Mesothelial cell of epicardium (in vitro differentiated cells): ENCODE measurements at places on chromosomes 2 and 18. TPM values are rescaled to one million over a fixed set of nuclear protein-coding genes. Genes with fewer than 3 reads are reported as not detected.

The IL1B gene
- 1.3 to 1.7 TPM (median 1.4 TPM) in 3 replicates for total RNA-seq

DNA sequence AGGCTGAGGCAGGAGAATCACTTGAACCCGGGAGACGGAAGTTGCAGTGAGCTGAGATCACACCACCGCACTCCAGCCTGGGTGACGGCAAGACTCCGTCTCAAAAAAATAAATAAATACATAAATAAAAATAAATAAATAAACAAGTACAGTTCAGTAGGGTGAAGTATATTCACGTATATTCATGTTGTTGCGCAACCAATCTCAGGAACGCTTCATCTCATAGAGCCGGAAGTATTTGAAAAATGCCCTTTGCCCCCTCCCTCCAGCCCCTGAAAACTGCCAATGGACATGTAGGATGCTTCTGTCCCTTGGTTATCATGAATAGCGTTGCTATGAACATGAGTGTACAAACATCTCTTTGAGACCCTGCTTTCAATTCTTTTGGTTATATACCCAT is 132.0 kb downstream of the DTNB start:
- DNase-seq: no peak
- no peaks in the 10 kb centered on the region for H3K27me3 ChIP-seq
- H3K4me3 ChIP-seq: no peak overlapping the region

- H3K36me3 ChIP-seq: no peaks in the 10 kb centered on the region
- no peaks in the 10 kb centered on the region for H3K27me3 ChIP-seq
- H3K4me1 ChIP-seq: peaks cover 2% of the 10 kb centered on the region
- H3K4me3 ChIP-seq: no peak overlapping the region
Observed at GRCh38 chr2:195413944-195414343, 243.1 kb upstream of the SLC39A10 start.

The PLB1 gene
- total RNA-seq: 1.1 to 2.2 TPM (median 1.2 TPM) in 3 replicates

GRCh38 chr2:57669570-57669969 is 377.0 kb upstream of the VRK2 start:
- no peaks in the 10 kb centered on the region for H3K4me1 ChIP-seq
- DNase-seq: no peak
- no peak overlapping the region for H3K27ac ChIP-seq
- H3K27me3 ChIP-seq: no peaks in the 10 kb centered on the region

DNA sequence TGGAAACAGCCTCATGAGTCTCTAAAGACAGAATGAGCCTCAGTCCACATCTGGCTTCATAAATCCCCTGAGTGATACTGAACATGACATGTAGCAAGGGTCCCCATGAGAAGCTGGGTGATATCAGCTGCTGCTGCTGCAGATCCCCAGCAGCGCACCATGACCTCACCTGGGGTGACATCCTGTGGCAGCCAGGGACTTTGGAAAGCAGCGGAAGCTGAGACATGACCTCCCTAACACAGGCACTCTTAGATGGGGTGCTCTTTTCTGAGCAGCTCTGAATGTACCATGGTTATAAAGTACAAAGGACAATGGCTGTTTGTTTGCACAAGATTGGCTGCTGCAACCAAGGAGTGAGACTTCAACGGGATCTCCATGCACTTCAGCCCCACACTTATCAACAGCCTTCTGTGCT is 74.7 kb upstream of the TMEM200C start:
- H3K27ac ChIP-seq: no peak overlapping the region
- H3K27me3 ChIP-seq: no peaks in the 10 kb centered on the region
- H3K36me3 ChIP-seq: peaks cover 1% of the 10 kb centered on the region
- no peak for DNase-seq
- H3K4me1 ChIP-seq: peaks cover 14% of the 10 kb centered on the region

The CNGA3 gene
- total RNA-seq: not detected in 3 replicates

- no peaks in the 10 kb centered on the region for H3K27me3 ChIP-seq
- no peak overlapping the region for H3K27ac ChIP-seq
- DNase-seq: no peak
- H3K4me3 ChIP-seq: no peak overlapping the region
- H3K4me1 ChIP-seq: peaks cover 59% of the 10 kb centered on the region
- no peaks in the 10 kb centered on the region for H3K36me3 ChIP-seq
Observed at GRCh38 chr2:40367652-40368051, 84.2 kb downstream of the SLC8A1 start.

The RANBP2 gene
- 61.0 to 65.5 TPM (median 63.2 TPM) in 3 replicates for total RNA-seq

The CYRIA gene
- total RNA-seq: 3.9 to 4.5 TPM (median 4.0 TPM) in 3 replicates

The SKOR2 gene
- total RNA-seq: not detected in 3 replicates

- H3K36me3 ChIP-seq: peaks cover 47% of the 10 kb centered on the region
- H3K4me1 ChIP-seq: no peaks in the 10 kb centered on the region
- DNase-seq: no peak
- H3K27me3 ChIP-seq: no peaks in the 10 kb centered on the region
- no peak overlapping the region for H3K27ac ChIP-seq
Observed at GRCh38 chr2:105052773-105053172, 14.9 kb downstream of the MRPS9 start.

The KCNIP3 gene
- 8.3 to 9.2 TPM (median 8.3 TPM) in 3 replicates for total RNA-seq

The HIBCH gene
- total RNA-seq: 55.7 to 64.0 TPM (median 58.8 TPM) in 3 replicates

DNA sequence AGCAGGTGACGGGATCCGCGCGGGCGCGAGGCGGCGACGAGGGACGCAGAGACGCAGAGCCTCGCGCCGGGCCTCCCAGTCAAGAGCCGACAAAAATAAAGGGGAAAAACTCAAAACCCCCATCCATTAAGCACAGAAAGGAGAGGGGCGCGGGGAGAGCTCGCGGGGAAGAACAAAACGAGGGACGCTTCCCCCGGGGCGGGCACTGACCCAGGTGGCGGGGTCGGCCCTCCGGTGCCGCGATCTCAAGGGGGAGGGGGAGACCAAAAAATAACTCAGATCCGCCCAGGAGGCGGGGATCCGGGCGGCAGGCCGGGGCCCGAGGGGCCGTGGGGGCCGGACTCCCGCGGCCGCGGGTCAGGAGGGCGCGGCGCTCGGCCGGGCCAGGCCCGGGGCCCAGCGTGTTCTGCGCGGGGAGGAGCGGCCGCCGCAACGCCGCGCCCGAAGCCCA is 597 bp downstream of the RNF103 start:
- H3K36me3 ChIP-seq: peaks cover 11% of the 10 kb centered on the region
- H3K4me1 ChIP-seq: peaks cover 29% of the 10 kb centered on the region
- no peaks in the 10 kb centered on the region for H3K27me3 ChIP-seq

The POMC gene
- 0.29 TPM in 1 of 3 replicates, not detected in the others for total RNA-seq
